Activated CD8-positive, alpha-beta memory T cell treated with anti-CD3 and anti-CD28 coated beads, Interleukin-2, amount 10 ng/mL, durations not matched to agents 7 days and 5 days (primary cell): ENCODE measurements at places on chromosomes 6 and 20.

DNA sequence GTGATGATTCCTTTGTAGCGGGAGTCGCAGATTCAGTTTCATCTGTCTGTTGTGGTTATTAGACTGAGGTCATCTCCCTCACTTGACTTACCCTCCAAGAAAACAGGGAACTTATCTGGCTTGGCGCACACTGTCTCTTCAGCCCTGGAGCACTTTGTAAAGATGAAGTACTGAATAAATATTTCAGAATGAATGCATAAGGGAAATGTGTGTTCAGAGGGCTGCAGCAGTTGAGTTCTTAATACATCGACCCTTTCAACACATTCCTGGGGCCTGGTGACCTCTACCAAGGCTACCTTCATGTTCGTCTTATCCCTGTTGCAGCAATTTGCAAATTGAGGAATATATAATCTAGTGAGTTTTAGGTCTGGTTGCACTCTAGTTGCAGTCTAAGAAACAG is 652.5 kb upstream of the AGPAT4 start:
- no peak for DNase-seq

- no peak for DNase-seq
These were observed 48.7 kb upstream of the BMP6 start for GRCh38 chr6:7677229-7677628.

GRCh38 chr6:35018746-35019145 is 122.4 kb downstream of the TCP11 start:
- no peak for DNase-seq

GRCh38 chr6:95660544-95660943 is 83.2 kb downstream of the MANEA start:
- DNase-seq = no peak

- DNase-seq = no peak
These were observed 3.4 kb downstream of the BMP7 start for GRCh38 chr20:57262784-57263609.

GRCh38 chr6:42692137-42692911 is 30.1 kb downstream of the PRPH2 start:
- DNase-seq = no peak

GRCh38 chr6:38604700-38605099 is 35.0 kb downstream of the BTBD9 start:
- DNase-seq = no peak

- DNase-seq = no peak
These were observed 118.2 kb downstream of the PTCHD4 start for GRCh38 chr6:47992809-47993208.

- DNase-seq = no peak
These were observed 47.8 kb downstream of the ARHGAP40 start for GRCh38 chr20:38649275-38649891.

DNA sequence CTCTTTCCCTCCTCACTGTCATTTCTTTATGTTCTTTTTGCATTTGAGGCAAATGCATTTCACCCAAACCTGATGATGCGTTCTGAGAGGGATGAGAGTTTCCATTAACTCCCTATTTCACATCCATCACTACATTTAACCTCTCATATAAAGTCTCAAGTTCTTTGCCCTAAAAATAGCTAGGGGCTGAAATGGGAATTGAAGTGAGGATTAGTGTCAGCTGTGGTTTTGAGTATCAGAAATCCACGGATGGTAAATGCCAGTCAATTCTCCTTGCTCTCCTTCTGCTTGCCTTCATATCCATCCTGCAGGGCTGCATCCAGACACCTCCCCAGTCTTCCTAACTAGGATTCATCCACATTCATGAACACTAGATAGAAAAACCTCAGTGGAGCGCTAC is 10.0 kb upstream of the DTNBP1 start:
- no peak for DNase-seq

- no peak for DNase-seq
These were observed 419.1 kb downstream of the CDC5L start for GRCh38 chr6:44806656-44807055.

- DNase-seq = peak; percentile 57
These were observed 16.7 kb downstream of the RAET1L start for GRCh38 chr6:150008588-150008987.
